ENCODE measurements at places on chromosomes 4 and X.

DNA sequence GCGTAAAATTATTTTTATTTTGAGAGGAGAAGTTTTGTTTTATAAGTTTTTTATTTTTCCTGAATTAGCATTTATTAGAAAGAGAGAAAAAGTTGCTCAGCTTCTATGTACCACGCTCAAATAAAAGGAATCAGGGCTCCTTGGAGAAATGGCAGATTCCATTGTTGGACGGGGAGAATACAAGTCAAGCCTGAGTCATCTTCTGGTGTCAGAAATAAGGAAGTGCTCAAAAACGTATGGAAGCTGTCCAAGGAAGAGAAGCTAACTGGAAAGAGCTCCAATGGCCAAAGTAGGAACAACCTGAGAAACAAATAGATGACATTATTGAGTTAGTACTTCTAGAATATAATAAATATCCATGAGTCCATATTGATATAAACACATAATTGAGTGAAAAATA, 89.3 kb upstream of the NEIL3 start:
- no peak for DNase-seq

GRCh38 chrX:150143721-150144440, 205.6 kb upstream of the EOLA2 start:
- DNase-seq = no peak

GRCh38 chrX:261167-261918, 19.8 kb upstream of the PLCXD1 start:
- no peak for DNase-seq

DNA sequence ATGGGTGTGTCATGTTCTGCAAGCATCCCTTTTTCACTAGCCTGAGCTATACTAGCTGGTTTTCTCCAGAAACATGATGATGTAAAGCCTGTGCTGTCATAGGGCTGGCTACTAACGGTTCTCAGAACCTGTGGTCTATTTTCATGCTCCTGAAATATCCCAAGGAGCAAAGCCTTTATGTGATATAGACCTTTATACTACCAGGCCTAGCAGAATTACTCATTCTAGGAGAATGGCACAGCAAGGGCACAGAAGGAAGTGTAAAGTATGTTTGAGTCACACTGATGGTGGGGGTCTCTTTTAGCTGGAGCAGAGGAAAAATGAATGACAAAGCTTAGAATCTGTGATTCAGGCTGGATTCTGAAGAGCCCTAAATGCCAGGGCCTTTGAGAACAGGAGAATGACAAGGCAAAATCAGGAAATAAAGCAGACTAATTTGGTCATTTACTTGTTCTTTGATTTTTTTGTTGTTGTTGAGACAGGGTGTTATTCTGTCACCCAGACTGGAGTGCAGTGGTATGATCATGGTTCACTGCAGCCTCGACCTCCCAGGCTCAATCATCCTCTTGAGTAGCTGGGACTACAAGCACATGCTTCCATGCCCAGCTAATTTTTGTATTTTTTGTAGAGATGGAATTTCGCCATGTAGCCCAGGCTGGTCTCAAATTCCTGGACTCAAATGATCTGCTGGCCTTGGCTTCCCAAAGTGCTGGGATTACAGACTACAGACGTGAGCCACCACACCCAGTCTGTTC, 11.8 kb downstream of the TCEAL1 start:
- DNase-seq = no peak

GRCh38 chr4:173498023-173498422, 32.0 kb downstream of the HAND2 start:
- no peak for DNase-seq

GRCh38 chr4:158319880-158320279, 109.6 kb downstream of the TMEM144 start:
- DNase-seq = no peak

DNA sequence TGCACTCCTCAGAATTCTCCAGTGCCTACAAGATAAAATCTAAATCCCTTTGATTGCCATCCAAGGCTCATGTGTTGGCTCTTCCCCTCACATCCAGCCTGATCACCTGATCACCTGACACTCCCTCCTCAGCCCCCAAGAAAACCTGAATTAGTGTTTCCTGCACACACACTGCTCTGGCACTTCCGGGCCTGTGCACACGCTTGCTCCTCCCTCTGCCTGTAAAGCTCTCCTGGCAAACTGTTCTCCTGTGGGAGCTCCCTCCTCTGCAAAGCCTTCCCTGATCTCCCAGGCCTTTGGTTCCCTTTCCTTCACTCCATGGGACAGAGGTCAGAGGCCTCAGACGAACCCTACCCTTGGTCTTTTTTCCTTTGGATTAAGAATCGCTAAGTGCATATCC, 19.9 kb downstream of the PHKA2 start:
- DNase-seq = no peak

- no peak for DNase-seq
Observed at GRCh38 chr4:156322592-156322991, 368.9 kb upstream of the CTSO start.

DNA sequence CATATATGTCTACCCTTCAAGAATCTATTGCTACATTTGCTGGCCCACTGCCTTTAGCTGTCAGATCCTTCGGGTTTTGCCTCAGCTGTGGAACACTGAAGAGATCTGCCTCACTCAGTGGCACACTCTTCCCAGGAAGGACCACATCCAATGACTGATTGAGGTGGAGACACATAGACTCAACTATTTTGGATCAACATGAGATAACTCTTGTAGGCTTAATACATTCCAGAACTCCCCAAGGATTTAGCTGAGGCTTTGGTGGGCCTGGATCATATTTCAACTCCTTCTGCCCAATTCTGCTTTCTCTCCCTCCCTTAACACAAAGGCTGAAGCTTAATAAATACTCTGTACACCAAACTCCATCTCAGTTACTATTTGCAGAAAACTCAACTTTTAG, 100.5 kb downstream of the CORIN start:
- no peak for DNase-seq

GRCh38 chrX:67384403-67384802, 159.4 kb upstream of the AR start:
- no peak for DNase-seq

DNA sequence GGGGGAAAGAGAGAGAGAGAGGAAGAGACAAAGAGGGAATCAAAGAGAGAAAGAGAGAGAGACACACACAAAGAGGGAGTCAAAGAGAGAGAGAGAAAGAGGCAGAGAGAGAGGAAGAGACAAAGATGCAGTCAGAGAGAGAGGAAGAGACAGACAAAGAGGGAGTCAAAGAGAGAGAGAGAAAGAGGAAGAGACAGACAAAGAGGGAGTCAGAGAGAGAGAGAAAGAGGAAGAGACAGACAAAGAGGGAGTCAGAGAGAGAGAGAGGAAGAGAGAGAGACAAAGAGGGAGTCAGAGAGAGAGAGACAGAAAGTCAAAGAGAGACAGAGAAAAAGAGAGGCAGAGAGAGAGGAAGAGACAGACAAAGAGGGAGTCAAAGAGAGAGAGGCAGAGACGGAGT, 45.5 kb downstream of the MAGEA9 start:
- no peak for DNase-seq

- no peak for DNase-seq
Observed at GRCh38 chr4:3830774-3831528, 64.8 kb downstream of the ADRA2C start.

- DNase-seq = no peak
Observed at GRCh38 chrX:154444755-154445246, 860 bp downstream of the FAM50A start.

All from right renal pelvis (tissue), 4 donors.